Karpas-422 (cell line): ENCODE measurements at places on chromosomes 12 and 14.

- peaks cover 61% of the 10 kb centered on the region for H3K4me1 ChIP-seq
- H3K27ac ChIP-seq: peak overlapping the region; percentile 93
- no peaks in the 10 kb centered on the region for H3K36me3 ChIP-seq
- no peak for DNase-seq
- peak overlapping the region; percentile 5; the same call in 1 of the 2 replicates for H3K4me3 ChIP-seq
These were observed 79.5 kb downstream of the PRIMA1 start for GRCh38 chr14:93708800-93709199.

GRCh38 chr12:123900871-123901376 is 71.7 kb downstream of the CCDC92 start:
- H3K4me1 ChIP-seq: peaks cover 4% of the 10 kb centered on the region
- H3K4me3 ChIP-seq: no peak overlapping the region
- no peak overlapping the region for H3K27ac ChIP-seq

DNA sequence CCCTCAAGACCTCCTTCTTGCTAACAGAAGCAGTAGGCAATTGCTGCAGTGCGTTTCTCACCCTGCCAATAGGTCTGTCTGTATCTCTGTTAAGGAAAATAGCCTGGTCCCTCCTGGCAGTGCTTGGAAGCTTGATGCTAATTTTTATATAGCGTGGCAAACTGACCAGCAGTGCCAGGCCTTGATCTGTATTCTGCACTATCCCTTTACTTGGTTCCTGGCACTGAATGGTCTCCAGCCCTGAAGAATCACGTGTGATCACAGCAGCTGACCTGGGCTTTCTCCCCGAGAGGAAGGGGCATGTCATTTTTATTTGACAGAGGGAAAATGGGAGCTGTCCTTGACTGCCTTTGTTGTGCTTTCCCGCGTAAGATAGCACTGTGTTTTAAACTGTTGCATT is 48.7 kb upstream of the TRAF3 start:
- peaks cover 35% of the 10 kb centered on the region for H3K36me3 ChIP-seq
- H3K27ac ChIP-seq: no peak overlapping the region
- no peaks in the 10 kb centered on the region for H3K27me3 ChIP-seq

DNA sequence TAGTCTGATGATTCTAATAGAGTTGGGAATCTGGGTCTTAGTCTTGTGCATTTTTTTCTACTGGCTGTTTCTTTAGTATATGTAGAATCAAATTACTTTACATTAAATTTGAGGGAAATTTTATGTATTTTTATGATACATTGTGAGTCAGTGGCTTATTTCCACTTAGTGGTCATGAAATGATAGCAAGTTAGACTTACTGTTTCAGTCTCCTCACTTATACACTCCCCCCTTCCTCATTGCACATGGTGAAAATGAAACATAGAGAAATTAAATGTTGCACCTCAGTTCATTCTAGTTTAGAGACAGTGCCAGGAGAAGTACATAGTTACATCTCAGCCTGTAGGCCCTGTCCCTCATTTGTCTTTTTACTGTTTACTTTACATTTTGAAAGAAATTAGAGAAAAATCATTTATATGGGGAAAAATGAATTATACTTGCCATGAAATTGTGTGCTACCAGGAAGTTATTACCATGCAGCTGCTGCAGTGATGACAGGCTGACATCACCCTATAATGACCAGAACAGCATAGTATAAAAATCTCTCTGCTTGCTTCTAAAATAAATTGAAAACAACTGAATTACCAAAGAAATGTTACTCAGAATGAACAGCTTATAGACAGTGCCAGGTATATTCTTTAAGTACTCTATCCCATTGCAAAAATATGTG is 113.2 kb downstream of the TRMT5 start:
- peaks cover 5% of the 10 kb centered on the region; the same call in 1 of the 2 replicates for H3K36me3 ChIP-seq
- H3K27me3 ChIP-seq: no peaks in the 10 kb centered on the region
- DNase-seq: peak; percentile 62

DNA sequence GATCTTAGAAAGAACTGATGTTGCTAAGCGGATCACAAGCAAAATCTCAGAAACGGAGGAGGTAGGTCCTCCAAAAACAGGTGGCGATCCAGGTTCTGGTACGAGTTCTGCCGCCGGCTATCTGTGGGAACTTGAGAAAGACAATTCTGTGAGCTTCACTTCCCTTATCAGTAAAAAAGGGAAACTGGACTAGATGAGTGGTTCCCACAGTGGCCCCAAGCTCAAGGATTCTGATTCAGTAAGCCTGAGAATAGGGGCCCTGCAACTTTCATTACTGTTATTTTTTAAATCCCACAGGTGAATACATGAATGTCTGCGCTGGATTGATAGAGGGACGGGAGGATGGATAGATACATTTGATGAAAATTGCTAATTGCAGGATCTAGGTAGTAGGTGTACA is 160.2 kb downstream of the PPM1H start:
- H3K27ac ChIP-seq: no peak overlapping the region
- H3K27me3 ChIP-seq: no peaks in the 10 kb centered on the region
- H3K4me1 ChIP-seq: peaks cover 2% of the 10 kb centered on the region
- no peak overlapping the region for H3K4me3 ChIP-seq
- DNase-seq: no peak
- no peaks in the 10 kb centered on the region for H3K36me3 ChIP-seq

DNA sequence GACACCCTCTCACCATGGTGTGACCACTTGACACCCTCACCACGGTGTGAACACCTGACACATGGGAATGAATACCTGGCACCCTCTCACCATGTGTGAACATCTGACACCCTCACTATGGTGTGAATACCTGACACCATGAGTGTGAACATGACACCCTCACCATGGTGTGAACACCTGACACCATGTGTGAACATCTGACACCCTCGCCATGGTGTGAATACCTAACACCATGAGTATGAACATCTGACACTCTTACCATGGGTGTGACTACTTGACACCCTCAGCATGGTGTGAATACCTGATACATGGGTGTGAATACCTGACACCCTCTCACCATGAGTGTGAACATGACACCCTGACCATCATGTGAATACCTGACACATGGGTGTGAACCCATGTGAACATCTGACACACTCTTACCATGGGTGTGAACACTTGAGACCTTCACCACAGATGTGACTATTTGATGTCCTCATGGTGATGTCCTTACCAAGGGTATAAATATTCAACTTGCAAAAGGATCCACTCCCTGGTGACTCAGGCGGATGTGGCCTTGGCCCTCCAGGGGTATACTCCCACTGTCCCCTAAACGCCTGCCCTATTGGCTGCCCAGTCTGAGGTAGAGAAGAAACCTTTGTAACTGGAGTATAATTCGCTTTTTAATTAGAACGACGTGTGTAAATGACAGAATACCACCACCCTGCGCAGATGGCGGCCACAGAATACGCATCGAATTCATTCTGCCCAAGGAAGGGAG is 29.1 kb downstream of the RFLNA start:
- 0 out of 2 replicates have a peak, but pooled peaks cover 5% of the 10 kb centered on the region for H3K4me1 ChIP-seq
- H3K36me3 ChIP-seq: peaks cover 50% of the 10 kb centered on the region
- H3K27ac ChIP-seq: no peak overlapping the region
- H3K27me3 ChIP-seq: no peaks in the 10 kb centered on the region

DNA sequence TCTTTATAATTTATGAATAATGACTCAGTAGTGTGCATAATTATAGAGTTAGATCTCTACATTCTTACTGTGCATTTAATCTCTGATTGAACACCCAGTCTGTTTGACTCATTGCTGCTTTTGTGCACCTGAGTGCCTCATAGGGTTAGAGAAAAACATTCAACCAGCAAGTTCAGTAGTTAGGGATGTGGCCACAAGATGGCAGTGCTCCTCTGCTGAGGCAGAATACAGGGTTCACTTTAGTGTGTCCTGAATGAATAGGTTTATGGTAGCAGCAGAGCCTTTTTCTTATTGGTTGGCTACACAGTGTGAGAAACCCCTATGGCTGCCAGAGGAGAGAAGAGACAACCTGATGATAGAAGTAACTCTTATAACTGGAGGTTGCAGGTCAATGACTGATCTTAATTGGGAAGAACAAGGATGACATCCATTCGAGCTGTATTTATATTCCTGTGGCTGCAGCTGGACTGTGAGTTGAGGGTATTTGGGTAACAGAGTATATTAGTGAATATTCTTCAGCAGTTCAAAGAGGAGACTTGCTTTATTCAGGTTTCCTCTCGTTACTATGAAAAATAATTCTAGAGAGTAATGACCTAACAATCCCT is 194.9 kb upstream of the OR4E1 start:
- DNase-seq: peak; percentile 91
- H3K36me3 ChIP-seq: no peaks in the 10 kb centered on the region
- H3K4me3 ChIP-seq: no peak overlapping the region
- no peak overlapping the region for H3K27ac ChIP-seq
- H3K4me1 ChIP-seq: no peaks in the 10 kb centered on the region

GRCh38 chr14:95477411-95478269 is 38.8 kb downstream of the SYNE3 start:
- no peak overlapping the region for H3K27ac ChIP-seq
- no peaks in the 10 kb centered on the region for H3K27me3 ChIP-seq
- no peak overlapping the region for H3K4me3 ChIP-seq
- no peaks in the 10 kb centered on the region for H3K36me3 ChIP-seq
- H3K4me1 ChIP-seq: no peaks in the 10 kb centered on the region
- DNase-seq: no peak

DNA sequence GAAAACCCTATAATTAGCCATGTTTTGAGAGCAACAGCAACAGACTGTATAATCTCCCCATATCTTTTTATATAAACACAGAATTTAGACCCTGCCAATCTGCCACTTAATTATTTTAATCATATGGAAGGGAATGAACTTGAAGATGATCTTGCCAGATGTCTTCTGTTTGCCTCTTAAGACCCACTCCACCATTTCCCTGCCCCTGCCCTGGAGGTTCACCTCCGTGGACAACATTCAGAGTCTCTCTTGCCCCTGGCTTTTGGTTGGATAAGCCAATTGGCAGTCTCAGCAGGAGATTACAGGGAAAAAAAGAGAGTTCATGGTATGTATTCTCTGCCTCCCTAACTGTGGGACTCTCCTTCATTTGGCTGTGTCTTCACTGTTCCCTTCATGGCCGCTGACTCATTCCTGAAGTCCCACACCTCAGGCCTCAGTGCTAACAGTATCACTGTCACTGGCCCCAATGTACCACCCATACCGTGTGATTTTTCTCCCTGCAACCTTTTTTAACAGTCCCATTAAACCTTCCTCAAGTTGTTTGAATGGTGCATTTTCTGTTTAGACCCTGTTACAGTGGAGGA is 184.8 kb downstream of the PIK3C2G start:
- no peaks in the 10 kb centered on the region for H3K36me3 ChIP-seq
- DNase-seq: no peak

DNA sequence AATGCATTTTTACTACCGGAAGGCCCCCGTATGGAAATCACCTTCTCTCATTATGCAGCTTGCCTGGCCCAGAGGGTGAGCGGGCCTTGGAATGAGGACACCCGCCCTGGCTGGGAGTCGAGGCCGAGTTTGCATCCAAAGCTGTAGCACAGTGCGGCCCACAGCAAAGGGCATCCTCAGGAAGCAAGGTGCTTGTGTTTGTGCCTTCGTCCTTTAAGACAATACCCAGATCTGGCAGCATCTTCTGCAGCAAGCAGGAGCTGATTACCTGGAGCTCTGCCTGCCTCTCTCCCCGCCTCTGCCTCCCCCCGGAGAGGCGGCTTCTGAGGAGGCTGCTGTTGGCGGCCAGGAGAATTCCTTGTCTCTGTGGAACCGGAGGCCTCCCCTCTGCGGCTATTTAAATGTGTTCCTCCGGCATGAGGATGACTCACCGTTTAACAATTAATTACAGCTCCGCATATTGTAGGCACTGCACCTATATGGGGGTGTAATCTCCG is 145.3 kb downstream of the CACNA1C start:
- H3K36me3 ChIP-seq: no peaks in the 10 kb centered on the region
- no peak for DNase-seq
- no peaks in the 10 kb centered on the region for H3K27me3 ChIP-seq

- no peak overlapping the region for H3K4me3 ChIP-seq
- H3K27ac ChIP-seq: no peak overlapping the region
- no peaks in the 10 kb centered on the region for H3K27me3 ChIP-seq
These were observed 29.0 kb downstream of the MAGOHB start for GRCh38 chr12:10584415-10584814.

DNA sequence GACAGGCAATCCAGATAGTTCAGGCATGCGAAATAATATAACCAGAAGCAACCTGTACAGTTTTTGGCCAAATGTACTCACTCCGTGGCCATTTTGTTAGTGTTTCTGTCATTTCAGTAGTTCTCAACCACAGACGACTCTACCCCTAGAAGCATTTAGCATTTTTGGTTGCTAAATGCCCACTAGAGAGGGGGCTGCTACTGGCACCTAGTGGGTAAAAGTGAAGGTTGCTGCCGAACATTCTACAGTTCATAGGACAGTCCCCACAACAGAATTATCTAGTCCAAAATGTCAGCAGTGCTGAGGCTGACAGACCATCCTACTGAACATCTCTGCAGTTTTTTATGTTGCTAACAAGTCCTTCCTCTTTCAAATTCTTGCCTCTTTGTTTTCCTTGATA is 107.4 kb downstream of the TSHR start:
- peak overlapping the region; percentile 3; the same call in 1 of the 2 replicates for H3K27ac ChIP-seq
- peaks cover 14% of the 10 kb centered on the region for H3K4me1 ChIP-seq
- H3K36me3 ChIP-seq: no peaks in the 10 kb centered on the region
- DNase-seq: peak; percentile 93

- H3K36me3 ChIP-seq: peaks cover 60% of the 10 kb centered on the region
- H3K27ac ChIP-seq: no peak overlapping the region
- no peaks in the 10 kb centered on the region for H3K4me1 ChIP-seq
- H3K4me3 ChIP-seq: no peak overlapping the region
- H3K27me3 ChIP-seq: no peaks in the 10 kb centered on the region
These were observed 11.4 kb downstream of the PRORP start for GRCh38 chr14:35133542-35134328.

GRCh38 chr14:36222337-36222736 is 45.8 kb upstream of the PTCSC3 start:
- H3K27me3 ChIP-seq: no peaks in the 10 kb centered on the region
- H3K4me1 ChIP-seq: no peaks in the 10 kb centered on the region
- H3K4me3 ChIP-seq: no peak overlapping the region
- H3K36me3 ChIP-seq: no peaks in the 10 kb centered on the region

- no peak overlapping the region for H3K4me3 ChIP-seq
- DNase-seq: no peak
- no peaks in the 10 kb centered on the region for H3K27me3 ChIP-seq
- H3K36me3 ChIP-seq: no peaks in the 10 kb centered on the region
- H3K27ac ChIP-seq: no peak overlapping the region
These were observed 106.9 kb downstream of the STXBP6 start for GRCh38 chr14:24943024-24943423.

DNA sequence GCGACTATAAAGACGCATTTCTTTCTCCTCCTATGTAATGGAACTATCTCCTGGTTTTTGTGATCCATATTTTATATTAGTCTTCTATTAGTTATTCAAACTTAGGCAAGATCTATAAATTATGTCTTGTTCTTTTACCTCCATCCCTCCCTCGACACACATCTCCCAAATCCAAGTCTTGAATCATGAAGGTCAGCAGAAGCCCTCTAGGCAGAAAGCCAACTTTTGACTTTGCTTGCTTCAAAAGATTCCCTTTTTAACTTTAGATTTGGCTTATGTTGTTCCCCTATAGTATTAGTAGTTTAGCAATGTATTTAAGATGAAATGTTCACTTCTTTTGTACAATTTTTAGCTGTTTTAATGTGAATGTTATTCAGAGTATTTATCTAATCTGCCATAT is 689.8 kb downstream of the SLC6A15 start:
- H3K4me1 ChIP-seq: no peaks in the 10 kb centered on the region
- DNase-seq: no peak
- no peaks in the 10 kb centered on the region for H3K27me3 ChIP-seq

GRCh38 chr14:34069854-34070582 is 119.1 kb upstream of the EGLN3 start:
- H3K27me3 ChIP-seq: peaks cover 6% of the 10 kb centered on the region; the same call in 1 of the 2 replicates
- H3K36me3 ChIP-seq: no peaks in the 10 kb centered on the region
- H3K4me3 ChIP-seq: no peak overlapping the region
- H3K4me1 ChIP-seq: no peaks in the 10 kb centered on the region
